ENCODE measurements at places on chromosomes 5 and 9. TPM values are rescaled to one million over a fixed set of nuclear protein-coding genes. Genes with fewer than 3 reads are reported as not detected.
A peak's percentile ranks its signal among the peaks of the same experiment; 100 is the strongest.

The PCDHGA7 gene
- polyA plus RNA-seq, result 0.68 TPM

The ZNF879 gene
- 1.2 TPM for polyA plus RNA-seq

The GRM6 gene
- not detected for polyA plus RNA-seq

DNA sequence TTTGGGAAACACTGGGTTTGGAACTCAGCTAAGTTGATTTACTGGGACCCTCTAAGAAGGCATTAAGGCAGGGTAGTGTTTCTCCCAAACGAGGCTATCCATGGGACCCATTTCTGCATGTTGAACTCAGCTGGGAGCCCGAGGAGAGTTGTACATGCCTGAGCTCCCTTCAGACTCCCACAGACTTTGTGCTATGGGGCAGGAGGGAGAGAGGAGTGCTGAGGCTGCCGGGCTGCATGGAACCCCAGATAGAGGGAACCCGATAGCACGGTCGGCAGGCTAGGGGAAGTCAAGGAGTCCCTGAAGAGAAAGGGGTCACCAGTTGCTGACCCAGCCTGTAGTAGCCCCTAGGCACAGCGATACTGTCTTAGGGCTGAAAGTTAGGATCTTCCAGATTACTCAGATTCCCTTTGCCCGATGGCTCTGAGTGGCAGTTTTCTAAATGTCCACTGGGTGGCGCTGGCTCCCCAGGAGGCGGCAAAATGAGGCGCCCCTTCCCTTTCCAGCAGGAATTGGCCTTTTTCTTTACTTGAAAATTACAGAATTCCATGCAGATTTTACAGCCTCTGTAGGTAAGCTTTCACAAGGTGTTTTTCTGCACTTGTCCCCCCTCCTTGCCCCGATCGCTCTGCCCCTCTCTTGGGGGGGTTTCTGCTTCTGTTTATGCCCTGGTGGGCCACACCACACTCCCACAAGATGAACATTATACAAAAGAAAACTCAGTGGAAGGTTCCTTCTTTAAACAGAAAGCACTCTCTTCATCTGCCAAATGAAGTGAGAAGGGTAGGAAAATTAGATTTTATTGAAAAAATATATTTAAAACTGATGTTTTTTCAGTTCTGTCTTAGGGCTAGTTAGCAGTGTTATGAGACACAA, 17.8 kb downstream of the NANS start:
- no peak overlapping the region for H3K27ac ChIP-seq
- H3K4me3 ChIP-seq, result no peak overlapping the region
- H3K4me1 ChIP-seq, result no peaks in the 10 kb centered on the region

- no peak overlapping the region for H3K4me3 ChIP-seq
- no peaks in the 10 kb centered on the region for H3K27me3 ChIP-seq
- peaks cover 4% of the 10 kb centered on the region for H3K4me1 ChIP-seq
- H3K36me3 ChIP-seq, result no peaks in the 10 kb centered on the region
- H3K27ac ChIP-seq, result no peak overlapping the region
- DNase-seq, result no peak
Measured at GRCh38 chr9:129474740-129475404, 146.0 kb downstream of the C9orf50 start.

DNA sequence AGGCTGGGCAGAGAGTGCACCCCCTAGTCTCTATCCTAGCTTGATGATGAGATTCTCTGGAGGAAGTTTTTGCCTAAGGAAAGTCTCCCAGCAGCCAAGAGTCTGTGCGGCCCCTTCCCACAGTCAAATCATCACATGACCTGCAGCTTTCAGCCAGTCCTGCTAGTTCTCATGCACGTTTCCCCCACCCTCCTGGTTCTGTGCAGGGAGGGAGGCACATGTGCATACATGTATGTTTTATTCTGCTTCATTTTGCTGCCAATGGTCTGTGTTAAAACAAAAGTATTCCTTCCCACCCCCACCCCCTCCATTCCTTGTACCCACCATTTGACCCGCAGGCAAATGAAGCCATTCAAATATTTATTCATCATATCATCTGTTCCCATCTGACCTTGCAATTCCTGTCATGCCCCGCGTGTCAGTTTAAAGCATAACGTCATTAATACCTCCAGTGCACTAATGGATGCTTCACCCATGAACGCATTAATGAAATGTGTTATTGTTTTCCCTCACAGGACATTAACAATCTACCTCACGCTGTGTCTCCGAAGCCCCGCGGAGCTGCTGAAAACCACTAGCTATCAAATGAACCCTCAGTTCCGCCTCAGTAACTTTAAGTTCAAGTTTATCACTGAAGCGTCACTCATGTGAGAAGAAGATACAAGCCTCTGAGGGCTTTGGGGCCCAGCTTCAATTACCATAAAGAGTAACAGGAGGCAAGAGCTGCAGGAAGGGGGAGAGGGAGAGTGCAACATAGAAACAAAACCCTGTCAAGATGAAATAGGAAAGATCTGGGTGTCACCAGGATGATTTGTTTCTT, 139.6 kb downstream of the RASEF start:
- no peak for DNase-seq
- no peaks in the 10 kb centered on the region for H3K36me3 ChIP-seq
- no peaks in the 10 kb centered on the region for H3K4me1 ChIP-seq
- no peak overlapping the region for H3K27ac ChIP-seq
- H3K4me3 ChIP-seq, result no peak overlapping the region

DNA sequence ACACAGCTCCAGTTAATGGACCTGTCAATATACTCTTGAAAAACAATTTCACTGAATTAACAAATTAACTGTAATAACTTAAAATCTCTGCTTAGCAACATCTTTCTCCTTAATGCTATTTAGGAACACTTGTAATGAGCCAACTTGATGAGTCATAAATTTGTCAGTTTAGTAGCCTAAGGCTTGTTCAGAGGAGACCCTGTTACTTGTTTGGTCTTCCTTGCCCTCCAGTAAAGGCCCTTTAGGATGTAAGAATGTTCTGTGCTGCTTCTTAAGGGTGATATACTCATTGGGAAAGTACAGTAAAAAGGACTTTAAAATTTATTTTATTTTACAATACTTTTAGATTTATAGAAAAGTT, 11.4 kb upstream of the MATR3 start:
- peaks cover 3% of the 10 kb centered on the region for H3K4me1 ChIP-seq
- no peak for DNase-seq
- no peak overlapping the region for H3K27ac ChIP-seq
- H3K36me3 ChIP-seq, result peaks cover 25% of the 10 kb centered on the region
- no peaks in the 10 kb centered on the region for H3K27me3 ChIP-seq

DNA sequence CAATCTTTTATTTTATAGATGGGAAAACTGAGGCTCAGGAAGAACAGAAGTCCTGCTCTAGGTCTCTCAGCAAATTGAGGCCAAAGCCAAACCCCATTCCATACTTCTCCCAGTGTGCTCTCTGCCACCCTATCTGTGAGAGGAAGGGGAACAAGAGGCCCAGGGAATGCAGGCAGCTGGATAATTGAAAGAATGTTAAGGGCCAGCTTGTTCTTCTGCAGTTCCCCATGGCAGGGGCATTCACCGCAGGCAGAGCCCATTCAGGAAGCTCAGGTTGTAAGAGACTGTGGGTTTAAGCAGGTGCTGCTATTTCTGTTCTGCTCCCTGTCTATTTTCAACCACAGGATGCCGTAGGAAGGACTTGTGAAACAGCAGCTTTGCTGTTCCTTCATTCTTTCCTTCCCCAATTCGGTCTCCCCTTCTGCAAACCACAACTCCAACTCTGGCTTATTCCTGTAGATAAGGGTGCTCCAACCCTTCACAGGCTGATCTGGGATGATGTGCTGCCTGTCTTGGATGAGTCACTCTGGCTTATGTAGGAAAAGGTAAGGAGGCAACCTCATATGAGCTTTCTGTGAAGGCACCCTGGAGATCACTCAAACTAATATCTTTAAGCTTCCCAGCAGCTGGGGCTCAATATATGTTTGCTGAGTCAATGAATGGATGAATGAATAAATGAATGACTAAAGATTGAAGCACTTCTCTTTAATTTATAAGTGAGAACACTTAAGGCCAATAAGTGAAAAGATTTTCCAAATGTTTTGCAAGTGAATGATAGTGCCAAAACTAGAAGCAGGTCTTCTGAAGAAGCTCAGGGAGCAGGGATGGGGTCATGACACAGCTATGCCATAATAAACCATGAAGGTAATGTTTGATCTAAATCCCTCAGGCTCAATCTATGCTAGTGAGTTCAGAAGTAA, 377.6 kb downstream of the BRINP1 start:
- no peak overlapping the region for H3K4me3 ChIP-seq
- H3K4me1 ChIP-seq, result no peaks in the 10 kb centered on the region
- no peak overlapping the region for H3K27ac ChIP-seq
- no peak for DNase-seq

DNA sequence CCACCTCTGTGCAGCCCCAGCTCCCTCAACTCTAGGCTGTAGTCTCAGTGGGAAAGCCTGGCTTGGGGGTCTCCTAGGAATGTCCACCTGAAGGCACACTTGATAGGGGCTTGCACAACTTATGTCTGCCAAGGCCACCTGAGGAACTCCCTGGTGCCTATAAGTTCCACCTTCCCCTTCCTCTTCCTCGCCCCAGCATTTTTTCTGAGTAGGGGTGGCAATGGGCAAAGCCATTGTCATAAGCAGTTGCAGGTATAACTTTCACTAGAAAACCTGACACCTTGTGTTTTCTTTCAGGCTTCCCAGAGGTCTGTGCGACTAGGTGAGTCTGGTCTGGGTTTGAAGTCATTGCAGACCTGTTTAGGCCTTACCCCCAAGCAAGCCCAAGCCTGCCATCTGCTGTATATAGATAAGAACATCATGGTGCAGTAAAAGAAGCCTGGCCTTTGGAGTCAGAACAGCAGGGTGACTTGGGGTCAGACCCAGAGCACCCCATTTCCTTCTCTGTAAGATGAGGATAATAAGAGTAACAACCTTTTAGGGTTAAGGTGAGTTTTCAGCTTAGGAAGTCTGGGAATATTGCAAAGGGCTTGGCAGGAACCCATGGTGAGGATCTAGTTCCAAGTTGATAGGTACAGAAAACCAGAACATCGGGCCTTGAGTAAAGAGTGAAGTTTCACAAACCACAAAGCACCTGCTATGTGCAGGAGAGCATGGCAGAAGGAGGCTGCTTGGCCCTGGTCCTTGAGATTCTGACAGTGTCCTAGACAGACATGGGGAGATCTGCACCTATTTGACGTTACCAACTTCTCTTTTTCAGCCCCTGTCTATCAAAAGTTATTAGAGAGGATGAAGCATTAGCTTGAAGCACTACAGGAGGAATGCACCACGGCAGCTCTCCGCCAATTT, 33.8 kb downstream of the TGFBI start:
- no peaks in the 10 kb centered on the region for H3K27me3 ChIP-seq
- no peak overlapping the region for H3K27ac ChIP-seq
- no peaks in the 10 kb centered on the region for H3K36me3 ChIP-seq
- peak; percentile 40 for DNase-seq
- H3K4me1 ChIP-seq, result peaks cover 15% of the 10 kb centered on the region

GRCh38 chr9:15244001-15244441, 63.0 kb downstream of the TTC39B start:
- DNase-seq, result peak; percentile 11
- H3K27me3 ChIP-seq, result no peaks in the 10 kb centered on the region
- H3K36me3 ChIP-seq, result no peaks in the 10 kb centered on the region
- peaks cover 19% of the 10 kb centered on the region for H3K4me1 ChIP-seq

GRCh38 chr9:121261107-121261460, 6.9 kb upstream of the GSN start:
- no peaks in the 10 kb centered on the region for H3K36me3 ChIP-seq
- DNase-seq, result peak; percentile 63
- peak overlapping the region; percentile 13 for H3K27ac ChIP-seq
- H3K27me3 ChIP-seq, result no peaks in the 10 kb centered on the region
- peaks cover 17% of the 10 kb centered on the region for H3K4me1 ChIP-seq
- no peak overlapping the region for H3K4me3 ChIP-seq
